ENCODE measurements at places on chromosomes 4 and X. TPM values are rescaled to one million over a fixed set of nuclear protein-coding genes. Genes with fewer than 3 reads are reported as not detected.

GRCh38 chr4:181108237-181108636, 1135.0 kb upstream of the TENM3 start:
- DNase-seq: no peak

Gene GPR119
- not detected for polyA plus RNA-seq

GRCh38 chrX:123348468-123348867, 164.4 kb downstream of the GRIA3 start:
- DNase-seq: no peak

- no peak for DNase-seq
Observed at GRCh38 chr4:72440386-72440785, 128.6 kb downstream of the ADAMTS3 start.

DNA sequence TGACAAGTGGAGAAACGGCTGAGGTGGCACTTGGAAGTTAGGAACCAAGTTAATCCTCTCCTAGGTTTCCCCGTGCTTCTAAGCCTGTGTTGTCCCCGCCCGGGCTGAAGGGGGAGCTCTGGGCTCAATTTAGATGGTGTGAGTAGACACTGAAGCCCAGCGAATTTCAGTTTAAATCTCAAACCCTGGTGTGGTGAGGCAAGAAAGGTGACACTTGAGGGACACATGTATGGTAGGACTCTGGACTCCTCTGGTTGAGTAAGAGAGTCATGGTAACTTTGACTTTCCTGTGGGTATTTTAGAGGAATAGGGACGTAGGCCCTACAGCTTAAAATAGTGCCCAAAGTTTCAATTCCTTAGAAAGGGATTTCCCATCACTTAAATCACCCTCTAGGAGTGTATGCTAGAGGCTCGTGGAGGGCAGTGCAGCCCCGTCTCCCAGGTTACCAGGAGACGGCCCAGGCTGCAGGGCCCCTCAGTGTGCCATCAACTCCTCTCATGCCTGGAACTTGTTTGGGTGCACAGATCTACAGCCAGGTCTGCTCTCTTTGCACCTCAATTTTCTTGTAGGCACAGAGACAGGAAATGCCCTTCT, 24.0 kb downstream of the HAND2 start:
- DNase-seq: no peak

Gene SLC35A2
- 27.2 TPM for polyA plus RNA-seq

Gene SMIM14
- polyA plus RNA-seq: 55.9 TPM

DNA sequence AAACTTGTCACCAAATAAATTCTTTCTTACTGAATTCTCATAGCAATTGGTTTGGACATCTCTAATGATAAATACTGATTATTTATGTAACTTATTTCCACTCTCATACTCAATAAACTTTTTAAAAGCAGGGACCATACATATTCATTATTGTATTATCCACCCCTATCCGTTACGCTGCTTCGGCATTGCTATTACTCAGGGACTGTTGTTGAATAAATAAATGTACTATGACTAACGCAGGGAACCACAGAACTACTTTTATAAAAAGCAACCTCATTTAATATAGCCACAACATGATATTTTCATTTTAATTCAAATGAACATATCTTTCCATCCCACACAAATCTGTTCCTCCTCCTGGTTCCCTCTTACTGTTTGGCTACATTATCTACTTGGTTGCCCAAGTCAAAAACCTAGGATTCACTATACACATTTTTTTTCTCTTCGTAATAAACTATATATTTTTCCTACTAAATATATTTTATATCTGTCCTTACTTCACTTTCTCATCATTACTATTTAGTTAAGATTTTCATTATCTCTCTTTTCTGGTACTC, 14.9 kb upstream of the ANKRD50 start:
- no peak for DNase-seq

DNA sequence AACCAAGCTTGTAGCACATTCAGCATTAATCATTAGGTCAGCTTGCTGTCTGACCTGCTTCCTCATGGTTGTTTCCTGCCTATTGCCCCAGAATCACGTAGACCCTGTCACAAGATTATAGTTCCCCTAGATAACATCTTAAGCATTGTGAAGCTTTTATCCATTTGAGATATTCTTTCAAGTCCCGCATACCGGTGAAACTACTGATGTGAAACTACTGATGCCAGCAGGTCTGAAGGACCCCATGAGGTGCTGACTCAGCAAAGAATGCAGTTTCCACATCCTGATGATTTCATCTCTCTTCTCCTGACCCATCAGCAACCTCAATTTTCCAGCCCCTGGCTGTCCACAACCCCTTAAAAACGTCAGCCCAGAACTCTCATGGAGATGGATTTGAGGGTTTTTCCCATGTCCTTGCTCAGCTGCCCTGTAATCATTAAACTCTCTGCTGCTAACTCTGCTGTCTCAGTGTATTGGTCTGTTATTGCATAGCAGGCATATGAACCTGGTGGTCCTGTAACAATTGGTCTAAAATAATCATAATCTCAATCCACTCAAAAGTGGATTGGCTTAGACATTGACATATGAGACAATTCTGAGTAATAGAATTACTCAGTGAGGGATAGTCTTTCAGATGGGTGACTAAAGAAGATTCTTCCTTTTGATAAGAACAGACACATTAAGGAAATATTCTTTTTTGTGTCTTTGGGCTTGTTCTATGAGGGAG, 26.3 kb upstream of the UBA6 start:
- DNase-seq: no peak

DNA sequence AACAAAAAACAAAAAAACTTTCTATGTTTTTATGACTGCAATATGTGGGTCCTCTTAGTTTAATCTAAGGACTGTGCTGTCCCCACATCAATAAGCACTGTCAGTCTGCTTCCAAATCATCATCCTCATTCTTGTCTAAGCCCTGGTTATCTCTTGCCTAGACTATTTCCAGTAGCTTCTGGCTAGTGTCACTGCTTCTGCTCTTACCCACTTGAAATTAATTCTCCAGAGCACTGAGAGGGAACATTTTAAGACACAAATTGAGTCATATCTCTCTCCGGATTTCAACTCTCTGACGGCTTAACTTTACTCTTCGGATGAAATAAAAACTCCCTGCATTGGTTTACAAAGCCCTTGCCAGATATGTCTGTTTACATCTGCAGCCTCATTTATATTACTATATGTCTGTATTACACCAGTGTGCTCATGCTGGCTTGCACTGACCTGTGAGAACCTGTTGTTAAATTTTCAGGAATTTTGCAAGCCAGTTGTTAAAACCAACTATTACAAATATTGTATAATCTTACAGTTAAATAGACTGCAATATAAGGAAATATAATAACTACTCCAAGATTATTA, 345.9 kb downstream of the ADGRL3 start:
- DNase-seq: no peak

- no peak for DNase-seq
Observed at GRCh38 chrX:37553476-37553875, 18.0 kb upstream of the LANCL3 start.

Gene DOCK11
- 21.8 TPM for polyA plus RNA-seq

- DNase-seq: no peak
Observed at GRCh38 chrX:734362-734761, 103.8 kb downstream of the SHOX start.

DNA sequence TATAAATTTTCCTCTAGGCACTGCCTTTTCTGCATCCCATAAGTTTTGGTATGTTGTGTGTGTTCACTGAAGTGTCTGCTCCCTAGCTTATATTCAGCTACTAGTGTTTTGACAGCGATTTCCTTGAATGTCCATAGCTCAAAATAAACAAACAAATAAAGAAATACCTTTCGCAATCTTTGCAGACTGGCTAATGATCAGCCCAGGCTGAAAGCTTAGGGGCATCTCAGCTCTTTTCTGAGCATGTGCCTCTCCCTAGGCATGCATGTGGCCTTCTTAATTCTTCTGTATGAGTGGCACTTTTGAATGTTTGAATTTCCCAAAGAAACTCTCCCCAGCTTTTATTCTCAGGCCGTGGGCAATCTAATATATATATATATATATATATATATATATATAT, 44.6 kb upstream of the SHROOM4 start:
- DNase-seq: no peak

Gene TLL1
- polyA plus RNA-seq: 2.0 TPM

DNA sequence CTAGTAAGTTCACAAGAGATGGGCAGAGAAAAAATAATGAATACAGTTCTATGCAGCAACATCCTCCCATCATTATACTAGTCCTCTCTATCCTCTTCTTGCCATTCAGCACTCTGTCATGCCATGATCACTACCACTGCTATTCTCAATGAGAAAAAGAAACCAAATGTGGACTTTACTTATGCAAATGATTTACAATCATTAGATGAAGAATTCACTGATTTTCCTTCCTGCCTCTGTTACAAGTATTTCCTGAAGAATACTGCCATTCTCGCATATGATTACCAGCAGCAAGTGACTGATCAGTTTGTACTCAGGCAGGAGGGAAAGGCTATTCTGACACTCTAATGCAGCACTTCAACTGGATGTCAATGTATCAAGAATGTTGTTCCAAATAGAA, 50.3 kb downstream of the WDFY3 start:
- no peak for DNase-seq

Gene SSR4
- polyA plus RNA-seq: 134 TPM

Gene NUDT11
- polyA plus RNA-seq: 14.8 TPM

DNA sequence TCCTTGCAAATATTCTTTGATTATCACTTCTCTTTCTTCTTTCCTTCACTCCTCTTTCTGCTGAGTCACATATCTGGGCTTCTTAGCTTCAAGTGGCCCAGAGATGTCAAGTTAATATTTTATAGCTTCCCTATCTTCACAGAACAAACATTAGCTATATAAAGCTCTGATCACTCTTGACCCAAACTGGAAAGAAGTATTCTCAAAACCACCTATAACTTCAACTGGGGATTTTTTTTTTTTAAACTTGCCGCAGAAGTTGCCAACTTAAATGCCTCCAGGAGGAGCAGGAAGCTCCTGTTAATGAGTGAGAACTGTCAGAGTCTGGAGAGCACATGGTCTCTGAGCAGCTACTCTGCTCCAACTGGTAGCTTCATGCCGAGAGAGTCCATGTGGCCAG, 233.3 kb upstream of the EDNRA start:
- DNase-seq: no peak

- peak; percentile 88 for DNase-seq
Observed at GRCh38 chrX:43958529-43958928, 14.7 kb downstream of the NDP start.

GRCh38 chr4:159175989-159176375, 73.1 kb downstream of the RAPGEF2 start:
- DNase-seq: no peak

- DNase-seq: no peak
Observed at GRCh38 chrX:137548261-137548660, 17.7 kb upstream of the ZIC3 start.

GRCh38 chr4:7892212-7893019, 47.2 kb downstream of the AFAP1 start:
- peak; percentile 75 for DNase-seq

Gene TLR8
- 0.15 TPM for polyA plus RNA-seq

All from left kidney (tissue), 8 donors.